ENCODE measurements at places on chromosomes 11 and 22.

DNA sequence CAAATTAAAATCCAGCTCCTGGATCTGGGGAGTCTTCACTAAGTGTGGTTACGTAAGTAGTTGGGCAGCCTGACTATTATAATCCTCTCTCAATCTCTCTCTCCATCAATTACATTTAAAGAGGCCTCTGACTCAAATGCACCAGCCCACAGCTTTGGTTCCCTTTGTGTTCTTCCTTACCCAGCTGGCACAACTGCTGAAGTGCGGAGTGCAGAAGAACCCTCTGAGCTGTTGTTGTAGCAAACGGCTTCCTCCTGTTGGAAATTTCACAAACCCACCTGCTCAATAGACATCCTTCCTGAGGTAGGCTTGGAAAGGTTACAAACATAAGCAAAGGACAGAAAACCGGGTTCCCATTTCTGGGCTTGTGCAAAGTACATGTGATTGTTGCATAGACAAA lies 17.0 kb upstream of the SORL1 start:
- no peak for DNase-seq

DNA sequence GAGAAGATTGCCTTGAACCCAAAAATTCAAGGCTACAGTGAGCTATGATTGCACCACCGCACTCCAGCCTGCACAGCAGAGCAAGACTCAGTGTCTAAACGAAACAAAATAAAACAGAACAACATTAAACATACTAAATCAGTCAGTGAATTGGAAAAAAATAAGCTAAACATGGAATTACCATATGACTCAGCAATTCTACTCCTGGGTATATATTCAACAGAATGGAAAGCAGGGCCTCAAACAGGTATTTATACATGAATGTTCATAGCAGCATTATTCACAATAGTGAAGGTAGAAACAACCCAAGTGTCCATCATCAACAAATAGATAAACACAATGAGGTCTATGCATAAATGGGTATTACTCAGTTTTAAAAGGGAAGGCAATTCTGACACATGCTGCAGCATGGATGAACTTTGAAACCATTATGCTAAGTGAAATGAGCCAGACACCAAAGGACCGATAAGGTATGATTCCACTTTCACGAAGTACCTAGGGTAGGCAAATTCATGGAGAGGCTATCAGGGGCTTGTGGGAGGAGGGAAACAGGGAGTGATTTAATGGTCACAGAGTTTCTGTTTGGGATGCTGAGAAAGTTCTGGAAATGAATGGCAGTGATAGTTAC lies 15.5 kb downstream of the NTM start:
- no peak for DNase-seq

DNA sequence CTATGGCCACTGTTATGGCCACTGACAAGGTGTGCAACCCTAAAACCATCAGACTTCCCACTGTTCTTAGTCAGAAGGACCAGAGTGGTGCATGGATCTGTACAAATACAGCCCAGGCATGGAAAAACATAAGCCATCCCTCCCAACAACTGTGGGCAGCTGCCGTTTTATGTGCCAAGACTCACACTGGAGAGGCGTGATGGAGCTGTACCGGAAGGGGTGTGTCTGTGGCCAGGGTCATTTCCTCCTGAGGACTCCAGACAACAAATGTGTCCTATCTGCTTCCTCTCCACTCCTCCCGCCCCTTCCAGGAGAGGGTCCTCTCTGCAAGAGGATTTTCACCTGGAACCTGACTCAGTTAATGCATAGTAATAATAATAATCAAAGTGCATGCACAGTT lies 29.5 kb downstream of the KCNJ1 start:
- no peak for DNase-seq

DNA sequence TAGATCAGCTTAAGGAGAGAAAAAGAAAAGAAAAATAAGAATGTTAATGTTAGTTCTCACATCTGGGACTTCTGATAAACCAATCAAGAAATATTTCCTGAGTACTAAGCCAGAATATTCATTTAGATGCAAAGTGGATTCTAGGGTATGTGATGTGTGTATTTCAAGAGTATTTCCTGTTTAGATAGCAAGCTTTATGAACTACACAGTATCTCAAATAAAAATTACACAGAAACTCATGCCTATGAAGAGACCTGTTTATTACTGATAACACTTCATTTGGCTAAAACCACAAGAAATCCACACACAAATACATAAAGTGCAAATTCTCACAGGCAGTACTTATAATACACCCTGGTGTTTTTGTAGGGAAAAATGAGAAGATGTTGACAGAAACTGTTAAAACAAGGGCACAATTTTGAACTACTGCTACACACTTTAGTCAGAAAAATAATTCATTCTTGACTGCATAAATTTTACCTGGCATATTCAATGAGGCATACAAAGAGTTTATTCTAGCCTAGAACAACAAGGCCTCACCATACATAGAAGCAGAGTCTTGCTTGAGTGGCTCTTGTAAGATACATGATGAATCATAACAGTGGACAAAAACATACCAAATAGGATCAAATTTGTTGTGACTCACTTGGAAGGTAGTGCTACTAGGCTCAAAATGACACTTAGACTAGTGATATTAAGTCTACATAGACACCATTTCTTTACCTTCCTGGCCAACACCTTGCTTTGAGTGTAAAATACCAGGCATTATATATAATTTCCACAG lies 18.8 kb upstream of the P4HA3 start:
- DNase-seq: no peak

- no peak for DNase-seq
Observed at GRCh38 chr22:27495325-27495724, 306.2 kb downstream of the MN1 start.

All from activated naive CD4-positive, alpha-beta T cell (primary cell).